ENCODE measurements at places on chromosomes 2 and 18. TPM values are rescaled to one million over a fixed set of nuclear protein-coding genes. Genes with fewer than 3 reads are reported as not detected.
A peak's percentile ranks its signal among the peaks of the same experiment; 100 is the strongest.

LIPG gene
- total RNA-seq, result 2.9 TPM

HNMT gene
- total RNA-seq, result 13.0 TPM

DOCK10 gene
- total RNA-seq, result 5.4 TPM

CIB4 gene
- not detected for total RNA-seq

ITSN2 gene
- total RNA-seq, result 35.4 TPM

- H3K4me1 ChIP-seq, result peaks cover 26% of the 10 kb centered on the region
- no peak for DNase-seq
- peak overlapping the region; percentile 24 for H3K27ac ChIP-seq
Observed at GRCh38 chr2:39525636-39526412, 88.7 kb upstream of the MAP4K3 start.

GRCh38 chr2:179572544-179572943 is 288.9 kb downstream of the ZNF385B start:
- no peak overlapping the region for H3K4me3 ChIP-seq
- no peaks in the 10 kb centered on the region for H3K27me3 ChIP-seq
- H3K4me1 ChIP-seq, result no peaks in the 10 kb centered on the region
- no peak for DNase-seq

DNA sequence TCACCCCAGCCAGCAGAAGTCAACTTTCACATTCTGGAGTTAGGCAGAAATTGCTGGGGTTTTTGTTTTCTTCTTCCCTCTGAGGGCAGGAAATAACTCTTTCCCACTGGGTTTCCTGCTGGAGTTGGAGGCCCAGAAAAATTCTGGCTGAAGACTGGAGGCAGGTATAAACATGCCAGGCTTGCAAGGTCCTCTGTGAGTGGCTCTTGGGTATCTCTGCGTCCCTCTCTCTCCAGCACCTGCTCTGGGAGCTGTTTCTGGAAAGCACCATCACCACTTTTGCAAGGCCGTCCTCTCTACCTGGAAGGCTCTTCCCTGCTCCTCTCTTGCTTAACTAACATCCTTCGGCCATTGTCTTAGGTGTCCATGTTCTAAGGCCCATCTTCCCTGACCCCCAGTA is 91.0 kb downstream of the MCFD2 start:
- H3K4me1 ChIP-seq, result peaks cover 15% of the 10 kb centered on the region
- H3K27ac ChIP-seq, result no peak overlapping the region
- no peak overlapping the region for H3K4me3 ChIP-seq
- no peaks in the 10 kb centered on the region for H3K36me3 ChIP-seq
- no peaks in the 10 kb centered on the region for H3K27me3 ChIP-seq

GRCh38 chr18:37654034-37654433 is 88.4 kb upstream of the CELF4 start:
- no peaks in the 10 kb centered on the region for H3K36me3 ChIP-seq
- no peak overlapping the region for H3K27ac ChIP-seq
- no peak overlapping the region for H3K4me3 ChIP-seq
- no peaks in the 10 kb centered on the region for H3K27me3 ChIP-seq

DNA sequence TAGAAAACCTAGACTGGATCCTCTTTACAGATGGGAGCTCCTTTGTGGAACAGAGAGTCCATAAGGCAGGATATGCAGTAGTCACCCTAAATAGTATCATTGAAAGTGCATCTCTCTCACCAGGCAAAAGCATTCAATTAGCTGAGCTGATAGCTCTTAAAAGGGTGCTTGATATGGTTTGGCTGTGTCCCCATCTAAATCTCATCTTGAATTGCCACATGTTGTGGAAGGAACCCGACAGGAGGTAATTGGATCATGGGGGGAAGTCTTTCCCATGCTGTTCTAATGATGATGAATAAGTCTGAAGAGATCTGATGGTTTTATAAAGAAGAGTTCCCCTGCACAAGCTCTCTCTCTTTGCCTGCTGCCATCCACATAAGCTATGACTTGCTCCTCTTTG is 96.2 kb upstream of the RMP24 start:
- no peak overlapping the region for H3K4me3 ChIP-seq
- H3K27me3 ChIP-seq, result no peaks in the 10 kb centered on the region
- DNase-seq, result no peak
- H3K27ac ChIP-seq, result no peak overlapping the region
- no peaks in the 10 kb centered on the region for H3K36me3 ChIP-seq
- no peaks in the 10 kb centered on the region for H3K4me1 ChIP-seq

DNA sequence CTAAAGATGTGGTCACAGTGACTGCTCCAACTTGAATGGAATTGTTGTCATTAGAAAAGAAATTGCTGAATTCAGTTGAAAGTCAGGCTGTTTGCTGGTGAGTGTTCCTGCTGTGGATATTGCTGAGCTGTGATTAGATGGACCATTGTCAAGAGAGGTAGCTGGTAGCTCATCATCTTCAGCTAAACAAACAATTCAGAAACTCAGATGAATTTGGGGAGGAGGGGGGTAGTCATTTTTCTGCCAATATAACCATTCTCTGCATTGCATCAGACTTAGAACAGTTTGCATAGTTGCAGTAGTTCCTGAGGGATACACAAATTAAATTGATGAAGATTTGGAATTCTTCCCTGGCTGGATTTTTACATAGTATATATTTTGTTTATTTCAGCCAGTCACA is 108.3 kb downstream of the MTCL1 start:
- H3K27me3 ChIP-seq, result no peaks in the 10 kb centered on the region
- peaks cover 19% of the 10 kb centered on the region for H3K4me1 ChIP-seq
- no peak for DNase-seq
- H3K4me3 ChIP-seq, result no peak overlapping the region
- H3K36me3 ChIP-seq, result no peaks in the 10 kb centered on the region

DNA sequence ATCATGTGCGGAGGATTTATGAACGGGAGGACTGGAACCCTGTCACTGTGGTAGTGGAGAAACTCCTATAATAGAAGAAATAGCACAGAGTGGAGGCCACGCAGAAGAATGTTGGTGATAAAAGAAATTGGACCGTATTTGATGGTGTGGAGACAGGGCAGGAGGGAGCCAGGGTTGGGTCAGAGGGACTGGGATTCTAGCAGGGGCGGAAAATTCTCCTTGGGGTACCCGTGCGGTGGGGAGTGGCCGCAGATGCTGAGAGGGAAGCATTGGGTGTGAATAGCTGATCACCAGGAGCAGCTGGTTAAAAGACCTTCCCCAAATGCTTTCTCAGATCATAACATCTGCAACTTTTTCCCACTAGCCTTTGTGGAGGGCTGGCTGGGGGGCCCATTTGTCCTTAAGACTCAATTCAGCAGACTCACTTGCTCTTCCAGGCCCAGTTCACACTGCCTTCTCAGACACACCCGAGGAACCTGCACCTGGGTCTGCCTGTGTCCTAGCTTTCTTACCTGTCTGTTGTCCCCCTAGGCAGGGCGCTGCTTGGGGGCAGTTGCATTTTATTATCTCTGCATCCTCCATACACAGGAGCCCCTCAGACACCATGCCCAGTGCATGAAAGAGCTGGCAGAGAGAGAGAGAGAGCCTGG is 7.1 kb downstream of the SH3BP4 start:
- no peak overlapping the region for H3K27ac ChIP-seq
- H3K27me3 ChIP-seq, result no peaks in the 10 kb centered on the region
- no peak for DNase-seq
- peaks cover 8% of the 10 kb centered on the region for H3K4me1 ChIP-seq

GRCh38 chr2:69704446-69704845 is 37.5 kb upstream of the ANXA4 start:
- no peak overlapping the region for H3K27ac ChIP-seq
- no peak for DNase-seq
- H3K36me3 ChIP-seq, result no peaks in the 10 kb centered on the region
- no peaks in the 10 kb centered on the region for H3K4me1 ChIP-seq
- H3K4me3 ChIP-seq, result no peak overlapping the region

GRCh38 chr18:10047237-10047636 is 133.4 kb downstream of the VAPA start:
- H3K27ac ChIP-seq, result no peak overlapping the region
- no peak for DNase-seq
- no peaks in the 10 kb centered on the region for H3K27me3 ChIP-seq

- H3K27me3 ChIP-seq, result peaks cover 15% of the 10 kb centered on the region
- H3K4me3 ChIP-seq, result no peak overlapping the region
- H3K4me1 ChIP-seq, result no peaks in the 10 kb centered on the region
- H3K27ac ChIP-seq, result no peak overlapping the region
- H3K36me3 ChIP-seq, result no peaks in the 10 kb centered on the region
- DNase-seq, result peak; percentile 17
Observed at GRCh38 chr2:94870440-94871225, 597 bp upstream of the TEKT4 start.

- no peak overlapping the region for H3K4me3 ChIP-seq
- H3K4me1 ChIP-seq, result peaks cover 4% of the 10 kb centered on the region
- peaks cover 10% of the 10 kb centered on the region for H3K36me3 ChIP-seq
- no peak overlapping the region for H3K27ac ChIP-seq
- H3K27me3 ChIP-seq, result no peaks in the 10 kb centered on the region
Observed at GRCh38 chr2:11809586-11810236, 63.3 kb downstream of the LPIN1 start.

GRCh38 chr2:215933151-215933550 is 80.2 kb downstream of the MREG start:
- no peaks in the 10 kb centered on the region for H3K4me1 ChIP-seq
- no peaks in the 10 kb centered on the region for H3K27me3 ChIP-seq
- no peak for DNase-seq
- H3K36me3 ChIP-seq, result no peaks in the 10 kb centered on the region
- no peak overlapping the region for H3K4me3 ChIP-seq

DNA sequence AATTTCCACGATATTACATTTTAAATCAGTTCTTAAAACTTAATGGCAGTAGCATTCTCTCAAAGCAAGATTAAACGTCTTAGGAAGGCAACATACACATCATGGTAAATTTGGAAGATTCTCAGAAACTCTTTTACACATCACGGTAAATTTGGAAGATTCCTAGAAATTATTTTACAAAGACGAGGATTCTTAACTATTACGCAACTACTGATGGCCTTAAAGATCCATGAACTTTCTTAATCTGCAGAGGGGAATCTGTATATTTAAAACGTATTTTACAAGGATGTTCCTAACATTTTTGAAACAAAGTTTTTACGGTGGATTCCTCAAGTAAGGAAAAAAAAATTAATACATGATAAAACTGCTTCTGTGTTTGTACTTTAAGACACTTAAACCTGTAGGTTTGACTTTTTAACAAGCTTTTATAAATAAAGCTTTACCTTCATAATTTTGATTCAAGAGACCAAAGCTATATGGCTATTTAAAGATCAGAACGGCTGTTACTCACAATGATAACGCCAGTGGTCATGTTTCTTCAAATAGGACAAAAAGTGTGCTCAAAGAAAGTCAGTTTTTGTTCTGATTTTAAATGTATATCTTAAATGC is 1.7 kb downstream of the ATF2 start:
- no peak for DNase-seq
- no peaks in the 10 kb centered on the region for H3K27me3 ChIP-seq
- peaks cover 22% of the 10 kb centered on the region for H3K4me1 ChIP-seq
- H3K36me3 ChIP-seq, result no peaks in the 10 kb centered on the region

- H3K27me3 ChIP-seq, result no peaks in the 10 kb centered on the region
- DNase-seq, result no peak
- no peaks in the 10 kb centered on the region for H3K4me1 ChIP-seq
- H3K36me3 ChIP-seq, result no peaks in the 10 kb centered on the region
Observed at GRCh38 chr2:213271947-213272346, 12.3 kb upstream of the SPAG16 start.

- H3K36me3 ChIP-seq, result no peaks in the 10 kb centered on the region
- H3K27ac ChIP-seq, result no peak overlapping the region
- no peaks in the 10 kb centered on the region for H3K27me3 ChIP-seq
- no peaks in the 10 kb centered on the region for H3K4me1 ChIP-seq
- H3K4me3 ChIP-seq, result no peak overlapping the region
- no peak for DNase-seq
Observed at GRCh38 chr2:88834866-88835265, 143.4 kb downstream of the RPIA start.

GRCh38 chr2:88199912-88200682 is 30.0 kb downstream of the THNSL2 start:
- peak; percentile 27 for DNase-seq
- H3K4me3 ChIP-seq, result no peak overlapping the region
- H3K27ac ChIP-seq, result no peak overlapping the region
- no peaks in the 10 kb centered on the region for H3K36me3 ChIP-seq
- H3K4me1 ChIP-seq, result peaks cover 6% of the 10 kb centered on the region

DNA sequence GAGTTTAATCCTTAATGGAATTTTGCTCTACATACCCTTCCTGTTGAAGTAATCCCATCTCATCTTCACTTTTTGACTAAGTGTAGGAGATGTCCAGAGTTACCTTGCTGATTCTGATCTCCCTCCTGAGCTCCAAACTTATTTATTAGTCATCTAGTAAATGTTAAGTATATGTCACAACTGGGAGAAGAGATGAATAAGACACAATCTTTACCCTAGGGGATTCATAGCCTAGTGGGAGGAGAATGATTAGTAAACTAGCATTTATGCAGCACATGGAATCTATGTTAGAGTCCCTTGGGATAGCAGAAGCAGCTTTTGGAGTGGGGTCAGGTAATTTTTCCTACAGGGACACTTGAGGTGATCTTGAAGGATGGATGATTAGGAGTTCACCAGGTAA is 20.7 kb downstream of the ACVR2A start:
- H3K27me3 ChIP-seq, result no peaks in the 10 kb centered on the region
- no peak overlapping the region for H3K27ac ChIP-seq
- DNase-seq, result no peak
- H3K4me1 ChIP-seq, result peaks cover 6% of the 10 kb centered on the region
- H3K36me3 ChIP-seq, result no peaks in the 10 kb centered on the region

- peaks cover 11% of the 10 kb centered on the region for H3K4me1 ChIP-seq
- H3K4me3 ChIP-seq, result no peak overlapping the region
- no peaks in the 10 kb centered on the region for H3K36me3 ChIP-seq
- DNase-seq, result no peak
Observed at GRCh38 chr2:70041663-70042062, 45.6 kb upstream of the PCBP1 start.
